ENCODE measurements at places on chromosomes 3 and 15.

- H3K36me3 ChIP-seq = no peaks in the 10 kb centered on the region
- H3K4me3 ChIP-seq = no peak overlapping the region
- H3K4me1 ChIP-seq = peaks cover 10% of the 10 kb centered on the region
- DNase-seq = no peak
- H3K27ac ChIP-seq = no peak overlapping the region
These were observed 52.8 kb downstream of the FAM43A start for GRCh38 chr3:194738254-194739093.

DNA sequence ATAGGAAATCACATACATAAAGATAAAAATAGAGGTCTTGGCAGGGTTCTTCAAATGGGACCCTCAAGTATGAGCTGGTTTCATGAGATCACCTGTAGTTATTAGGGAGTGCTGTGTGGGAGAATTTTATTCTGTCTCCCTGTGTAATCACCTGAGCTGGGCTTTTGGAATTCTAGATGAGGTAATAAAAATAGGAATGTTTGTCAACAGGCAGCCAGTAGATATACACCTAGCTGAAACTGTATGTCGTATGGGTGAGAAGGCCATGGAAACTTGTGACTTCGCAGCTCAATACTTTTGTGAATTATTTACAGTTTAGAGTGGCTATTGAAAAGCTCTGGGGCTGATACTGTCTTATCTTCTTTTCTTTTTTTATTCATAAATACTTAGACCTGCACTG lies 40.5 kb upstream of the PLCL2 start:
- no peak overlapping the region for H3K27ac ChIP-seq
- H3K27me3 ChIP-seq = no peaks in the 10 kb centered on the region
- H3K4me3 ChIP-seq = no peak overlapping the region
- H3K36me3 ChIP-seq = no peaks in the 10 kb centered on the region
- DNase-seq = no peak
- no peaks in the 10 kb centered on the region for H3K4me1 ChIP-seq

DNA sequence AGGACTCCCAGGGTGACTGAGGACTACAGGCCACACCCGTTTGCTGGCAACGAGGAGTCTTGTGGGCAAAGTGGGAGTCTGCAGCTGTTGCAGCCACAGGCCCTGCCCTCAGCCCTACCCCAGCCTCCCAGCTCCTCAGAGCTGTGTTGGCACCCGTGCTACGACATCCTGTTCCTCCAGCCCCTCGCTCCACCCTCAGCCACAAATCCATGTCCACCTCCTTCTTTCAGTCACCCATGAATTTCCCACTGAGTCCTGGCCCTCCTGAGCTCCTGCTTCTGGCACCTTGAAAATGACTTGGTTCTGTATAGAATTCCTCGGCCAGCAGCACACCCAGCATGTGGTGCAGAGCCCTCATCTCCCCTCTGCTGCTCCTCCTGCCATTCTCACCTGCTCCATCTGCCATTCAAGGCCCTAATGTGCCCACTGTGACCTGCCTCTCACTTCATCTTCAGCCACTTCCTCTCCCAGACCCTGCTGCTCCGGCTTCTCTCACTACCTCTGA lies 20.9 kb upstream of the VILL start:
- no peaks in the 10 kb centered on the region for H3K36me3 ChIP-seq
- H3K27ac ChIP-seq = no peak overlapping the region
- H3K27me3 ChIP-seq = no peaks in the 10 kb centered on the region
- peaks cover 5% of the 10 kb centered on the region for H3K4me1 ChIP-seq
- no peak for DNase-seq

DNA sequence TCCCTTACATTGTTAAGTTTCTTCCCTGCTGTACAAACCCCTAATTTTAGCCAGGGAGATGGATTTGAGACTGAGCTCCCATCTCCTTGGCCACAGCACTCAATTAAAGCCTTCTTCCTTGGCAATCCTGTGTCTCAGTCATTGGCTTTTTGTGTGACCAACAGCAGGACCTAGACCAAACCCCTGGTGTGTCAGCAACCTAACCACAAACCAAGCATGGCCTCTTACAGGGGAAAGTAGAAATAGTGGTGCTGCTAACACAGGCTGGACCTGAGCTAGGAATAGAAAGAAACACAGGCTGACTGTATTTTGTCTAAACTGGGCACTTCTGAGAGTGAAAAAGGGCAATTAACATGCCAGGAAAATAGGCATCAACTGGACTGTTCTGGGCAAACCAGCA lies 37.9 kb downstream of the PPCDC start:
- no peaks in the 10 kb centered on the region for H3K4me1 ChIP-seq
- no peak overlapping the region for H3K4me3 ChIP-seq
- no peaks in the 10 kb centered on the region for H3K27me3 ChIP-seq
- no peak for DNase-seq
- no peaks in the 10 kb centered on the region for H3K36me3 ChIP-seq

DNA sequence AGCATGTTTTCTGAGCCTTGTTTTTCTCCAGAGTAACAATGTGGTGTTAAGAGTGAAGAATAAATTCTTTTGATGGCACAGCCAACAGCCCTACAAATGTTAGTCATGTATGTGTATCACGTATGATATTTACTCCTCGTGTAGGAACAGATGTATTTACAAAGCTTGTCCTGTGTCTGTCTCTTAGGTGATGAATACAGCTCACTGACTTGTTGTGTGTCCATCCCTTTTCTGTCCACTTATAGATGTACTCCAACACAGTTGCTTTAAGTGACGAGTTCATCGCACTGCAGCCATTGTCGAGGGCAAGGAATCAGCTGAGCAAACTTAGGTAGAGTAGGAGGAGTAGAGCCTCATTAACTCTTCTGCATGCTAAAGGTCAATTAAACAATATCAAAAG lies 78.1 kb downstream of the DCUN1D1 start:
- peaks cover 95% of the 10 kb centered on the region for H3K36me3 ChIP-seq
- DNase-seq = no peak
- H3K27me3 ChIP-seq = no peaks in the 10 kb centered on the region
- H3K4me1 ChIP-seq = no peaks in the 10 kb centered on the region

DNA sequence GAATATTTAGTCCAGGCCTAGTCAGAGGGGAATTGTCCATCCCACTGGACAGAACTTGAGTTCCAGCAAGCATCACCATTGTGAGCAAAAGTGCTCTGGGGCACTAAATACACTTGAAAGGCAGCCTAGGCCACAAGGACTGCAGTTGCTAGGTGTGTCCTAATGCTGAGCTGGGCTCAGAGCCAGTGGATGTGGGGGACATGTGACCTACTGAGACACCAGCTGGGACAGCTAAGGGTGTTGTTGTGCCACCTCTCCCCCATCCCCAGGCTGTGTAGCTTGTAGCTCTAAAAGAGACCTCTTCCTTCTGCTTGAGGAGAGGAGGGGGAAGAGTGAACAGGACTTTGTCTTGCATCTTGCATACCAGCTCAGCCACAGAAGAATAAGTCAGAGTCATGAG lies 120.9 kb downstream of the DTWD1 start:
- no peak overlapping the region for H3K4me3 ChIP-seq
- H3K36me3 ChIP-seq = no peaks in the 10 kb centered on the region
- H3K27me3 ChIP-seq = no peaks in the 10 kb centered on the region
- H3K4me1 ChIP-seq = no peaks in the 10 kb centered on the region
- DNase-seq = no peak

DNA sequence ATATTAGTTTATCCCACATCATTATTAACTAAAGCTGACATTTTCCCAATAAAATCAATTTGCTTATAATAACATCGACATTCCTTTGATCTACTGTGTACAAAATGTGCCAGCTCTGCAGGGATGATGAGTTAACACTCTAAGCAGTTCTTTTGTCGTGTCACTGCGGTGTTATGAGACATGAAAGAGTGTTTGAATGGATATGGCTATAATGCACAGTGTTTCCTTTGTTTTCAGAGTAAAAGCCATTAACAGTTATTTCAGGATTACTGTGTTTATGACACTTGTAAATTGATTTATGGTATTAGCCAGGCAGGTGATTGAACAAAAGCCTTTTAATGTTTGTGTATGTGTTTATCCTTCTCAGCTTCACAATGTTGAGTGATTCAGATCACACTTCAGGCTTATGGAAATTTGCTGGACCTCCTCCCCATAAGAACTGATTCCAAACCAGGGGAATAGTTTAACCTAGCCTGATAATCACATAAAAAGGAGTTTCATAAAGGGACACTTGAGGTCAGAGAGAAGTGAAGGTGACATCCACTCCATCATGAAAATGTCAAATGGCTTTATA lies 115.7 kb downstream of the CHL1 start:
- no peak for DNase-seq
- H3K4me3 ChIP-seq = no peak overlapping the region
- no peaks in the 10 kb centered on the region for H3K4me1 ChIP-seq
- H3K27me3 ChIP-seq = peaks cover 3% of the 10 kb centered on the region
- no peaks in the 10 kb centered on the region for H3K36me3 ChIP-seq

Measured in esophagus squamous epithelium (tissue), 5 donors.